ENCODE measurements at places on chromosomes 7 and 10.

- no peak for DNase-seq
Measured at GRCh38 chr7:20399521-20399920, 68.8 kb downstream of the ITGB8 start.

- DNase-seq = no peak
Measured at GRCh38 chr7:79997345-79997744, 137.3 kb upstream of the GNAI1 start.

DNA sequence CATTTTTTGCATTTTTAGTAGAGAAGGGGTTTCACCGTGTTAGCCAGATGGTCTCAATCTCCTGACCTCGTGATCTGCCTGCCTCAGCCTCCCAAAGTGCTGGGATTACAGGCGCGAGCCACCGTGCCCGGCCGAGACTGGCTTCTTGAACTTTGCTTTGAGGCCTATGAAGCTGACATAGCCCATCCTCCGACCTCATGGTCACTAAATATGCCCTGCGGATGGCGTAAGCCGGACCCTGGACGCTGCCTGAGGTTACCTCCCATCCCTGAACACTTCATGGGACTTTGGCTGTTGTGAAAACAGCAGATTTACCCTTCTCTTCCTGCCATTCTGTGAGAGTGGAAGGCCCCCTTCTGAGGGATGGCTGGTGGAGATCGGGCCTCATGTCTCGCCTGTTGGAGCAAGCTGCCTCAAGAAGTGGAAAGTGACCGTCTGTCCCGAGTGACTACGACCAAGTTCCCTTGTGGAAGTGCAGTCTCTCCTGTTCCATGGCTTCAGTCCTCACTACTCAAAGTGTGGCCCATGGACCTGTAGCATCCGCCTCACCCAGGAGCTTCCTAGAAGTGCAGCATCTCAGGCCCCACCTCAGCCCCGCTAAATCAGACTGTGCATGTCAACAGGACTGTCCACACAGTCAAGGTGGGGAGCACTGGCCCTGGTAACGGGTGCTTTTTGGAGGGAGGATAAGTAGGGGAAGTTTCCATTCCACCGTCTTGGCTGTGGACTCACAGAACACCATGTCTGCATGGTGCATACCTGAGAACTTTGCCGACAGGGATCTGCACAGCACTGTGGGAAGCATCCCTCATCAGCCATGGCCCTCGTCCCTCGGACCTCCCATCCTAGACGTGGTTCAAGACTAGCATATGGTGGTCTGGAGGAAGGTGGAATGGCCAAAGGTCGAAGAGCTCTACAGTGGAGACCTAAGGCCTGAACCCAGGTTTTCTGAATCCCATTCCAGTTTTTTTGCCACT is 210.5 kb upstream of the SHH start:
- no peak for DNase-seq

GRCh38 chr10:12348870-12349628 is at the start of gene CAMK1D:
Gene CAMK1D (plus strand): TSS chr10:12349547.
- peak; percentile 60 for DNase-seq

DNA sequence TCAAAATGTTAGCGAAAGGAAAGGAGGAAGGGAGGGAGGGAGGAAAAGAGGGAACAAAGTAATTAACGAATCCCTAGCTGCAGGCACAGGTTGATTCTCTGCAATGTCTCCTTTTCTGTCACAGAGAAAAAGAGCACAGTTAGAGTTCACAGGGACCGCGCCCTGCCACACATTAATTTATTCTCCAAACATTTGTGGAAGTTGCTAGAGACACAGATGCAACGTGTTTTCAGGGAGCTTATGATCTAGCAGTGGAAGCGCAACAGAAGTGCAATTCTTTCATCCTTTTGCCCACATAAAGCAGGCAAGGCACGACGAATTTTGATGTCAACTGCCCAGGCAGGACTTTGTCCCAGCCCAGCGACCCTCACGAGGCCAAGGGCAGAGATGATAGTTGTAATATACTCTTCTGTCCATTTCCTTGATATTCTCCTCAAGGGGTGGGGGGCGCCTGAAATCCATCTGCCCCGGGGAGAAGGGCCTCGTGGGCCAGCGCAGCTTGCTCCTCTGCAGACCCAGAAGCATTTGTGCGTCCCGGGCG is 101.7 kb upstream of the ZNF438 start:
- DNase-seq = no peak

DNA sequence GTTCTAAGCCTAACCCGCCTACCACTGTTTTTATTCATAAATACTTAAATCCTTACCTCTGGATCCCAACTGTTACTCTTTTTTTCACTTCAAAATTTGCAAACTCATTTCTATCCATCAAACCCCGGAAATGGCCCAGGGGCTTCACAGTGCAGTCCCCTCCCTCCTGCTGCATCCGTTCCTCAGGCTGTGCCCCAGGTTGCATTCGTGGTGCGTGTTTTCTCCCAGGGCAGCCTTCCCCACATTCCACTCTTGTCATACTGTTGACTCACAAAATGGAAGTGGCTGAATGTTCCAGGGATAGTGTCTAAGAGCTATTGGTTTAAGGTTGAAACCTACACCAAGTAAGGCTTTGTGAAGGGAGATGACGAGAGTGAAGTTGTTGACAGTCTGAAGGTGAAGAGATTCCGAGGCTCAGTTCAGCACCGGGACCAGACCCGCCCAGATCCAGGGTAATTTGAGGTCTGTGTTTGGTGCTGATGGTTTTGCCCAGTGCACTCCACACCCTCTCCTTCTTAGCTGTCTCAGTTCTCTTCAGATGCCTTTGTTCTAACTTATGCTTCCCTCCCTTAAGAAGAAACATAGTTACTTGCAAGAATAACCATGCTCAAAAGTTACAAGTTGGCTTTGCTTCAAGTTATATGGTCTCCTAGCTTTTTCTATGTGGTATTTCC is 7.7 kb downstream of the INSIG1 start:
- no peak for DNase-seq

GRCh38 chr7:158829342-158830210 is at the start of gene ESYT2:
Gene ESYT2 (minus strand): TSS chr7:158829509. CDS start chr7:158829418, 91 bp downstream.
- peak; percentile 99 for DNase-seq

GRCh38 chr7:127417346-127417745 is 24.8 kb upstream of the ZNF800 start:
- DNase-seq = no peak

DNA sequence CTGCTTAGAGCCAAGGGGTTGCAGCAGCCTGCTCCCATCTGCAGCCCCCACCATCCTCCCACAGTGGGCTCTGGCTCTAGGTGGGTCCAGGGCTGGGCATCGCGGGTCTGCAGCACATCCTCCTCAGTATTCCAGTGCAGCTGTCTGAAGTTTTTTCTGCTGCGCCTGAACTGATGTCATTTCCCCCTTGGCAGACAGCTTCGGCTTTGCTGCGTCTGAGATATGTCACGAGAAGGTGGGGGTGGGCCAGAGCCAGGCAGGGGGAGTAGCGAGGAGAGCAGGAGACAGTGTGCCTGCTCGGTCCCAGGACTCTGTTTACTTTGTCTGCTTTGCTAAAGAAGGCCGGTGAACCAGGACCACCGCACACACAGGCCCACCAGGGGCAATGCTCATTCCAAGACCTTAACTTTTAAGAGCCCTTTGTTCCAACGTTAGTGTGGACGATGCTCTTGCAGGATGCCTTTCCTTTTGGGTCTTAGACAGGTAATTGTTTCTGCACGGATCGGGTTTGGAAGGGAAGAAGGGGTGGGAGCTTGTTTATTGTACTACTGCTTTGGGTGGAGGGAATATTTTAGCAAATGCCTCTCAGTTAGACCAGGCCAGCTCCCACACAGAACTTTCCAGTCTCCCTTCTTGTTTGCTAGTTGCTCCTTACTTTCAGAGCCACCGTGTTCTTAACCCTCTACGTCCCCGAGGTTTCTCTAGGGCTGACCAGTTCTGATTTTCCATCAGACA is 32.4 kb downstream of the WBP1L start:
- DNase-seq = no peak

DNA sequence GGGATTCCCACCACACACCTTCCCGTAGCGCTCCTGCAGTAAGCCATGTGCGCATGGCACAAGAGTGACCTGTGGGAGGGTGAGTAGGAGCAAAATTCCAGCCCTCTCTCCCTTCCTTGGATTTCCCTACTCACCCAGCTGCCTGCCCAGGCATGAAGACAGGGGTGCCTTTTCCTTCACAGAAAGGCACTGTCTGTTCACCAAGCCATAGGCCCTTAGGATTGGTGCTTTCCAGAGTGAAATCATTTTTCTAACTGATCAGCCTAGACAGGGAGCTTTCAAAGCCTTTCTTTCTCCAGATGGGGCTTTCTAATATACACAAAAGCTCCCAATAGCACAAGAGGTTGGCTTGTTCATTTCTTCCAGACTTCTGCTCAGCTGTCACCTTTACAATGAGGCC is 79.7 kb downstream of the CTTNBP2 start:
- DNase-seq = no peak

DNA sequence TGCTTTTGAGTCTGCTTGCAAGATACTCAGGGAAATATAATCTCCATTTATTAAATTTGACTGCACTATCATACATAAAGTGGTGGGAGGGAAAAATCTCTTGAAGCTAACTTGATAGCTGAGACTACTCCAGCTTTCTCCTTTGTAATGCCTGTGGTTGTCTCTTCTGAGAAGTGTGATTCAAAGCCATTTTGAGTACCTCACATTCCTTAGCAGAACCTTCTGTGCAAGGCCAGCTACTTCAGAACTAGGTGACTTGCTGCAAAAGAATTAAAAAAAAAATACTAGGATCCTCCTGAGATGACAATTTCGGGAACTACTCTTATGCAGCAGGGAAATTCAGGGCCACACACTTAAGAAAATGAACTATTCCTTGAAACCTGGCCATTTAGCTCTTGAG is 294.8 kb downstream of the MDFIC start:
- DNase-seq = no peak

- no peak for DNase-seq
Measured at GRCh38 chr10:132283604-132284382, 24.0 kb downstream of the STK32C start.

- DNase-seq = no peak
Measured at GRCh38 chr7:149714081-149714909, 59.1 kb downstream of the ZNF467 start.

DNA sequence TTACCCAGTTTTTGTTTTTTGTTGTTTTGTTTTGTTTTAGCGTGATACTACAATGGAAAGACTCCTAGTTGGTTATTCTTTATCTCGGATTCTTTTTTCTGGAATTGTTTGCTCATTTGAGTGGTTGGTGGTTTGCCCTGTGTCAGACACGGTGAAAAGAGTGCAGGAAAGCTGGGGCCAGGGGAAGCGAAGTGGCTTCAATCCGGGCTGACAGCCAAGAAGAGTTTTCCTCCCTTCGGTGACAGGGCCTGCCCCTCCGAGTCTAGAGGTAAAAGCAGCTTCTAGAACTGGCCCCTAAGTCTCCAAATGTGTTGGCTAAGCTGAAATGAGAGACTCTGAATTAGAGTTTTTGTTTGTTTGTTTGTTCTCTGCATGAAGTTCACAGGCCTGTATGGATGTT is 5.7 kb upstream of the AP5Z1 start:
- DNase-seq = no peak

GRCh38 chr10:44352316-44353127 is 32.4 kb downstream of the CXCL12 start:
- no peak for DNase-seq

DNA sequence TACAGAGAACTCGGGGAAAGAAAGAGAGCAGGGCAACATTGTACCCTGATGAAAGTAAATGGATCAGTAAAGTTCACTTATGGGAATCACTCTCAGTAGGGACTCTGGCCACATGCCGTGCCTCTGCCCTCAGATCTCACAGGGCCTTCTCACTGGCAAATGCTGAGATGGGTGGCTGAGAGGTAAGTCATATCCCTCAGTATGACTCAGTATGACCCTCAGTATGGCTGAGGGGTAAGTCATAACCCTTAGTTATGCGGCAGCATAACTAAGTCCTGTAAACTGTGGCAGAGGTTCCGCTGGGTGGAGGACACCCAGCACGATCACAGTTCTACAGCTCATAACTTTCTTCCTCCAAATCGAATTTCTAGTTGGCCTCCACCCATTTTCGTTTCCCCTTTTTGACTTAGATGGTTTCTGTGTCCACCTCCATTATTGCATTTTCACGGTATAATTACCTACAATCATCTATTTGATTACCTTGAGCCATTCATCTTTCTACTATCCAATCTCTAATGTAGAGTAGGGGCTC is 26.5 kb upstream of the WNT16 start:
- DNase-seq = peak; percentile 81

- DNase-seq = peak; percentile 27
Measured at GRCh38 chr10:15857107-15857575, 3.2 kb downstream of the MINDY3 start.

DNA sequence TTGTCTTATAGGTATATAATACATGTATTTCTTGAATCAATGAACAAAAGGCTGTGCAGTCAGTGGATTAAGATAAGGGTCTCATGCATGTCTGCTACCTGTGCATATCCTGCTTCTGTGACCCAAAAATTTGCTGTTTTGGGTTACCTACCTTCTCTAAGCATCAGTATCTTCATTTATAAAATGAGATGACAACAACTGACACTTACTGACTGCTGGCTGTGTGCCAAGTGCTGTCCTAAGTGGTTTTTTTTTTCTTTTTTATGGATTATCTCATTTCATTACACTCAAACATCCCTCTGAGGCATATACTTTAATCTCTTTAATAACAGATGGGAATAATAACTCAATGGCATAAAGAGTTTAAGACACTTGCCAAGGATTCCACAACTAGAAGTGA is 2.1 kb downstream of the PDK4 start:
- no peak for DNase-seq

DNA sequence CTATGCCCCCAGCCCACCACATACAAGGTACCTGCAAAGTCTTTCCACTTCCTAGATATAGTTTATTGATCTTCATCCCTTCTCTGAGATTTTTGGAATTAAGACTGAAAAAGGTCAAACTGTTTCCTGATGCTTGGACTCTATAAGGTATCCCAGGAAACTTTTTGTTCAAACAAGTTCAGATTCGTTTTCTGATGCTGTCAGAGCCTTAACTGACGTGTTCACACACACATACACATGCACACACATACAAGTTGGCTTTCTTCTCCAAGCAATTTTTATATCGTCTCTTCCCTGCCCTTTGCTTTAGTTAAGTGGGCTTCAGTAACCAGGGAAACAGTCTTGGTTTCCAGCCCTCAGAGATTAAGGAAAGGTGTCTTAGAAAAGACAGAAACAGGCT is 11.7 kb upstream of the VPS41 start:
- DNase-seq = no peak

DNA sequence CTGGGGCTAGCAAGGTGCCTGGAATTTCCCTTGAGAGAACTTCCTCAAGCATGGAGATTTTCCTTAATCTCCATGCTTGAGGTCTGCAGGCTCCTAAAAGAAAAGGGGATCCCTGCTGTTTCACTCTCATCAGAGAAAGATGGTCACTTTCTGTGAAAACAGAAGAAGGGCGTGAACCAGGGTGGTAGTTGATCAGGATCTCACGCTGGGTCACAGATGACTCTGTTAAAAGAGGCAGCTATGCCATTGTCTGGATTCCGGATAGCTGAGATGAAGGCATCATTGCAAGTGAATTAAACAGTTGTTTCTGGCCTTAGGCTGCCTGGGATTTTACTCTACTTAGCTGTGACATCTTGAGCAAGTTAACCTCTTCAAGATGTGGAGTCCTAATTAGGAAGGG is 525.9 kb downstream of the TYW1 start:
- DNase-seq = no peak

GRCh38 chr10:125549653-125550052 is 133.3 kb downstream of the TEX36 start:
- no peak for DNase-seq
